Fibroblast of skin of right quadriceps (primary cell): ENCODE measurements at places on chromosomes 16 and 17.

- no peak for DNase-seq
These were observed 8.3 kb upstream of the RBFOX3 start for GRCh38 chr17:79619196-79619595.

- peak; percentile 69 for DNase-seq
These were observed at the start of gene METTL23 for GRCh38 chr17:76726776-76727718. Gene METTL23 (plus strand): TSS chr17:76726839. CDS start chr17:76729711, 2,872 bp downstream.

DNA sequence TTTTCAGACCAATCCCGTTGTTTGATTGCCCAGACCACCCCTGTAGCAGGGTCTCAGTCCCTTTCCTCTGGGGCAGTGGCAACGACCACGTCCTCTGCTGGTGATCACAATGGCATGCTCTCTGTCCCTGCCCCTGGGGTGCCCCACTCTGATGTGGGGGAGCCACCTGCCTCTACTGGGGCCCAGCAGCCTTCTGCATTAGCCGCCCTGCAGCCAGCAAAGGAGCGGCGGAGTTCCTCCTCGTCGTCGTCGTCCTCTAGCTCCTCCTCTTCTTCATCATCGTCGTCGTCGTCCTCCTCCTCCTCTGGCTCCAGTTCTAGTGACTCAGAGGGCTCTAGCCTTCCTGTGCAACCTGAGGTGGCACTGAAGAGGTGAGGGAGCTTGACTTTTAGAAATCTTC, 9.2 kb downstream of the ELOB start:
- DNase-seq, result no peak

DNA sequence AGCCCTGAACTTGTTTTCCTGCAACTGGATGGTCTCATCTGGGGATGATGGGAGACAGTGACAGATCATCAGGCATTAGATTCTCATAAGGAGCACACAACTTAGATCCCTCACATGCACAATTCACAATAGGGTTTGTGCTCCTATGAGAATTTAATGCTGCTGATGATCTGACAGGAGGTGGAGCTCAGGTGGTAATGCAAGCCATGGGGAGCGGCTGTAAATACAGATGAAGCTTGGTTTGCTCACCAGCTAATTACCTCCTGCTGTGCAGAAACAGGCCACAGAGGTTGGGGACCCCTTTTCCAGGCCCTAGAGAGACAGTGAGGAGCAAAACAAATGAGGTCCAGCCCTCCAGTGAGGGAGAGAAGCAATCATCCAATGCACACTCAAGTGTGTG, 168.6 kb downstream of the RGS9 start:
- DNase-seq, result no peak
